Right atrium auricular region (tissue), 2 donors: ENCODE measurements at places on chromosomes 2 and 18.
A peak's percentile ranks its signal among the peaks of the same experiment; 100 is the strongest.

- DNase-seq: no peak
Measured at GRCh38 chr2:100941646-100942240, 60.3 kb upstream of the RPL31 start.

GRCh38 chr2:169694894-169695260, 608 bp downstream of the PHOSPHO2 start:
- no peak for DNase-seq

DNA sequence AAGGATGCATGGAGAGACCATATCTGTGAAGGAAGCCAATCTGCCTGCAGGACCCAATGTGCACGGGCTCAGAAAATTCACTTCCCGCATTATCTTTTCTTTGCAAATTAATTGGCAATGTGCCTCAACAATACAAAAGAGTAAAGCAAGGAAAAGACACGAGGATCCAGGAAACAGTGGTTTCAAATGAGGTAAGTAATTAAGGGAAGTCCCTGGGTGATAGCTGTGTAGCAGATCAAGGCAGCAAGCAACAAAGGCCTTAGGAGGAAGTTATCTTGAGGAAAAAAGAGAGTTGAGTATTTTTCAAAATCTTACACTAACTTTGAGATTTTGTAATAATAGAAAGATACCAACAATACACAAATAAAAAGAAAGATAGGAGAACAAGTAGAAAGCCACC, 44.3 kb upstream of the TGIF1 start:
- no peak for DNase-seq

GRCh38 chr2:43348908-43349661, 122.7 kb upstream of the ZFP36L2 start:
- DNase-seq: no peak

- DNase-seq: peak; percentile 80
Measured at GRCh38 chr18:23134780-23135549, at the start of gene CABLES1. Gene CABLES1, plus strand, starts transcription at chr18:23135485. Its CDS starts 278 bp downstream, at chr18:23135763.

DNA sequence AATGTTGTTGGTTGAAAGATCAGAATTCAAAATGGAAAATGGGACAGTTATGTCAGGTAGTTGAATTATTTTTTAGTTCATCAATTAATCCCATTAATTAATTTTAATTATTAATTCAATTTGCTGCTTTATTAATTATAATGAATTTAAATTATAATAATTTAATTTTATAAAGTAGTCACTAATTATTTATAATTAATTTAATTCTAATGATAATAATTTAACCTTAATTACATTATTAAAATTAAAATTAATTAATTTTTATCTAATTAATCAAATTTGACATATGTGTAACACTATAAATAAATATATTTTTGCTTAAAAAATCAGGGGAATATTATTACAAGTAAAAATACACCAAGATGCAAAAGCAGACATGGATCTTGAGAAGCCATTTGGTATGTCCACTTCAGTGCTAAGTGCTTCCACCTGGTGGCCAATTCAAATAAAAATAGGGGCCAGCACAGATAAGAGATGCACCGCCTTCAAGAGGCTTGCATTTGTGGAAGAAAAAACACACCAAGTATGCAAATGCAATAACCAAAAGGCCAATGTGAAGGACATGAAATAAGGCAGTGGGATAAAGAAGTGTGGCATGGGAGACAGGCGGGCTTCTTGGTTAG, 73.2 kb downstream of the MBP start:
- no peak for DNase-seq

DNA sequence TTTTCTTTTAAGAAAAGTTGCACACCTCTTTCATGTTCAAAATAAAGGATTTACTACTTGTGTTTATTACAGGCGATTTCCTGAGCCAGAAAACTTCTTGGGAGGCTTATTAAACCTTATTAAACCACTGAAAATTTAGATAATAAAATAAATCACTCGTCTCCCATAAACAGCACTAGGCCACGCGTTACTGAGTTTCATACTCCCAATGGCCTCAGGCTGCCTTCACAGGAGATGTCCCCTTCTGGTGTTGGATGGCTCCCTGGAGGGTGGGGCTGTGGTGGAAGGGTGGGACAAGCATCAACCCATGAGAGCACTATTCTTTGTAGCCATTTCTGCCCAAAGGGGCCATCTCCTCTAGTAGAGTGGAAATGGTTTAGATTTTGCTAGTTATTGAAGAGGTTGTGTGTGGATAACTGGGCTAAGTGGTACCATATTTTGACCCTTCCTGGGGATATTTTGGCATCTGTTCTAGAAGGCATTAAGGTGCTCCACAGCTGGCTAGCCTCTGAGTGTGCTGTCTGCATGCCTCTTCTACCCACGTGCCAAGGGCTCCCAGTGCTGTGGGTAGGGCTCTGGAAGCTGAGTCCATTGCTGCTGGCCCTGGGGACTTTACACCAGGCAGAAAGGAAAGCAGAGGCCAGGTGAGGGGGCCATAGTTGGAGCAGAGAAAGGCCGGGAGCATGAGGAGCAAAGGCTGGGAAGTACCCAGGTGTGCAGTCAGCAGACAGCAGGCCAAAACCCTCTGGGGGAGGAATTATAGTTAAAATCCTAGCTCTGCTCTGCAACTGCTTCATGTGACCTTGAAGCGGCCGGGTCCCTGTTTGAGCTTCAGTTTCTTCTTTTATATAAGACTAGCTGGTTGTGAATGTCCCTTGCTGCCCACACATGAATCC, 121.7 kb upstream of the SMAD2 start:
- DNase-seq: no peak

- DNase-seq: peak; percentile 59
Measured at GRCh38 chr2:84888401-84889276, 7.8 kb upstream of the TRABD2A start.

DNA sequence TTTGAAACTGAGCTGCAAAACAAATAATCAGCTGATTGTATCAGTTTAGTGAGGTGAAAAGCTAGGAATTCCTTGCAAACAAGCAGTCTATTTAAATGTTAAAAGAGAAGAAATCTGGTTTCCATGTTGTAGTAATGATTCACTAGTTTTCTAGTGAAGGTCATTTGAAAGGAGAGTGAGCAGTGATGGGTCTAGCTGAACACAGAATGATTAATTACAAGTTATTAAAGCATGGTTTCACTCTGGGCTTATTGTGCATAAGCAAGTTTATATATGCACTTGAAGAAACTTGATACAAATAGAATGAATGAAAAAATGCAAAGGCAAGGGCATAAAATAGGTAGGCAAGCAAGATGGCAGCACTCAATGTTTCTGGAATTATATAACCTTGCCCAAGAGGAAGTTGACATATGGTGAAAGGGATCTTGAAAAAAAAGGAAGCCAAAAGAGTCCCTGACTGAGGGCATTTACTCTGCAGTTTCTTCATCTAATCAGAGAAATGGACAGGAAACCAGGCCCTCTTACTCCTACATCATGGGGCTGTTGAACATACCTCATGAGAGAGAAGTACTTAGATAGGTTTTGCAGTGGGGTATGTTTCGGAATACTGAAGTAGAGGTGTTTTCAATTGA, 53.2 kb downstream of the PLCL1 start:
- DNase-seq: no peak

GRCh38 chr2:224937887-224938286, 104.4 kb downstream of the DOCK10 start:
- DNase-seq: no peak

DNA sequence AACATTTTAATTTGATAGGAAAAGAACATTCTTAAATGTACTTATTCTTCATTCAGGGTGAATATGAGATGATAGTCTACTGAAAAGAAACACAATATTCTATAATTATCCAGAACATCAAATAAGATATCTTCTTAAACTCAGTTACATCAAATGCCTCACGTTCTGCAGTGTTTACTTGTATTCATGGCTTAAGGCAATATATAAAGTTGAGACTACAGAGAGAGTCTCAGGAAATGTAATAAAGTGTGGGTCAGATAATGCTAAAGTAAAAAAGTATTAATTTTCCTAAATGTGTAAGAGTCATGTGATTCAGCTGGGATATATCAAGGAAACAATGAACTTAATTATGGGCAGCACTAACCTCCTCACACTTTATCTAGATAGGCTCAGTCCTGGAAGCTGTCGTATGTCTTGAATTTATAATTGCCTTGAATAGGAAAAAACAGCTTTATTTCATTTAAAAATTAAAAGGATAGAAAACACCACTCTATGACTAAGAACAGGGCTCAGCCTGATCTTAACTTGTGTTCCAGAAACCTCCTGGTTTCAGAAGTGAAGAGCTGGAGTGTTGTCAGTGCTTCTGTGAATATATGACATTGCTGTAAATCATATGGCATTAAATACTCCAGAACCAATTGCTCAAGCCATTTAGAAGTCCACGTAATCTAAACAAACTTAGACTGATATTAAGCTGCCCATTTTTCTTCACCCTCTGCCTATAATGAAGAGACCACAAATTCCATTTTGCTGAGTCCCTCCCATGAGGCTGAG, 240.2 kb downstream of the FSIP2 start:
- DNase-seq: no peak

GRCh38 chr2:99348173-99348572, 11.0 kb downstream of the EIF5B start:
- no peak for DNase-seq

GRCh38 chr2:100756704-100757103, 63.2 kb upstream of the NPAS2 start:
- no peak for DNase-seq

DNA sequence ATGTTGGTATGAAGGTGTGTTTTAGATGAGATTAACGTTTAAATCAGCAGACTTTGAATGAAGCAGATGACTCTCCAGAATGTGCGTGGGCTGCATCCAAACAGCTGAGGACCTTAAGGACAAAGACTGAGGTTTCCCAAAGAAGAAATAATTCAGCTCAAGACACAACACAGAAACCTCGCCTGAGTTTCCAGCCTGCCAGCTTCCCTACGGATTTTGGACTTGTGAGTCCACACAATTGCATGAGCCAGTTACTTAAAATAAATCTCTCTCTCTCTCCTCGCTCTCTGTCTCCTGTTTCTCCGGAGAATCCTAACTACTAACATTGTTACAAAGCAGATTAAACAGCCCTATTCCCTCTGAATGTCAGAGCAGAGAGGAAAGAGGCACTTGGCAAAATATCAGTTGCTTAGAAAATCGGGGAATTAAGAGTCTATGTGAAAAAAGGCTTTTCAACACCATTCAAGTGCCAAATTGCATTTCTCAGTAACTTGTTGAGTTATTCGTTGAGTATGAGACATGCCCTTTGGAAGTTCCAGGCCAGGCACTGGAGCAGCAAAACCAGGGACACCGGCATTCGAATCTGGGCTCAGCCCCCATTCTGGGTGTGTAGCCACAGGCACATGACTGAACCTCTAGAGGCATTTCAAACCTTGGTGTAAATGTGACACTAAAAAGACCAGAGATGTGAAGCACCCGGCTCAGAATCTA, 174.6 kb upstream of the PID1 start:
- peak; percentile 76 for DNase-seq

- DNase-seq: no peak
Measured at GRCh38 chr18:69715191-69715795, 232.4 kb downstream of the CD226 start.

DNA sequence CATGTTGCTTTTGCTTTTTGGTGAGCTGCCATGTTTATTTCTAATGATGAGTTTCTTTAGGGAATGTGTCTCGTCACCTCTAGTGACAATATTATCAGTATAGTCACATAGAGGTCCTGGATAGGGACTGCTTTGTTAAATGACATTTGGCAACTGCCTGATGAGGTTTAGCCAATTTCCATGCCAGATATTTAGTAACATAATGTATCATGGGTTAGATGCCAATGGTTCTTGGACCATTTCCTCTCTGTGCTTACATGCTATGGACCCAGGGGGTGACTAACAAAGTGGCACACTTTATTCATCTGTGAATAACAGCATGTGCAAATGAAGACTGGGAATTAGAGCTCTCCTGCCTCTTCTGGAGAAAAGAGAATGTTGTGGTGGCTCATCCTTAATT, 56.2 kb upstream of the RAB27B start:
- no peak for DNase-seq

GRCh38 chr2:67169417-67170140, 227.6 kb upstream of the ETAA1 start:
- no peak for DNase-seq

DNA sequence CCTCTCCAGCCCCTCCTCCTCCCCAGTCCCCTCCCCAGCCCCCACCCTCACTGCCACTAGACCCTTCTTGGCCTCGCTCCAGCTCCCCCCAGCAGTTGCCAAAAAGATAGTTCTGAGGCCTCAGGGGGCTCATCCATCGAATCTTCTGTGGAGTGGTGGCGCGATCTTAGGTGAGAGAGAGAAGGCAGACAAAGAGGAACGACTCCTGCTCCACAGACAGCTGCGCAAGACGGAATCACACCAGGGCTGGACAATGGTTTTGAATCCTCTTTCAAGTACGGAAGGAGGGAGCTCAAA, 68.1 kb downstream of the LAMA3 start:
- DNase-seq: no peak

DNA sequence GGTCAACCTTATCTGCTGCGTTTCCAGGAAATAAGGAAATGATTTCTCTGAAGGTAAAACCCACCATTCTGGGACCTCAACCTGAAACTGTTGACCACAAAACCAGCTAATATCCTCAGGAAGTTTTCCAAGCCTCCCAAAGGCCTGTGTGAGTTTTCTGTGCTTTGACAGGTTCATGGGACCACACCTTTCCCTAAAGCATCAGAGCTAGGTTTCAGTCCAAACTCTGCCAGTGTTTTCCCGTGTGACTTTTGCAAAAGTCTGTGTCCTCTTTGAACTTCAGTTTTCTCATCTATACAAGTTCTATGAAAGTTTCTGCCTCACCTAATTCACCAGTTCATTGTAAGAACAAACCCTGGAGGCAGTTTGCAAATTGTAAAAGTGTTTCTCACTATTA, 39.8 kb downstream of the VSNL1 start:
- DNase-seq: no peak

DNA sequence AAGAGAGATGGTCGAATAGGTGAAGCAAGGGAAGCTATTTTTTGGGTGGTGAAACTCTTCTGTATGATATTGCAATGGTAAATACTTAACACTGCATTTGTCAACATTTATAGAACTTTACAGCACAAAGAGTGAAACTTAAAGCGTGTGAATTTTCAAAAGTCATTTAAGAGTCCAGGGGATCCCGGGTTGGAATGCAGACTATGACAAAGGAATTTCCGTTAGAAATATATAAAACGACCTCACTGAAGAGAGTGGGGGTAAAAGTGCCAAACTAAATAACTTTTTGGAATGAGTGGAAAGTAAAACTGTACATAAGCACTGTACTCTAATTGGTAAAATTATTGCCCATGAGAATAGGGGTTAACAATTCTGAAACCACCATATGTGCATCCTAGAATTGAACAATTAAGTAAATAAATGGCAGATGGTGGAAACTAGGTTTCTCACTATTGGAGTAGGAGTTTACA, 191.0 kb upstream of the FN1 start:
- no peak for DNase-seq

DNA sequence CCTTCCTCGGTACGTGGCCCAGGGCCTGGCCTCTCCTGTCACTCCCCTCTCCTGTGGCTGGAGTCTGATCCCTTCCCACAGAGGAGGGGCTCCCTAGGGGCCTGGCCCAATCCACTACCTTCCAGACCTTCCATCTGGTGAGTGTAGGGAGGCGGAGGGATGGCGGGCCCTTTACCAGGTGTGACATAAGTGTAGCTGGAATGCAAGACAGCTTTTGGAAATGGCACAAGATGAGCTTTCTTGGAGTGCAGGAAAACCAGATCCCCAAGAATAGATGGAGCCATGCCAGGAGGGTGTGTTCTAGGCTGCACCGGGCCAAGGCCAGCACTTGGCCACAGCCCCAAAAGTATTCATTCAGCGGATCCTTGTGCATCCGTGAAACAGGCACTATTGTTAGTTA, 30.1 kb downstream of the IGFBP5 start:
- DNase-seq: no peak
